ENCODE measurements at places on chromosomes 7 and 10. TPM values are rescaled to one million over a fixed set of nuclear protein-coding genes. Genes with fewer than 3 reads are reported as not detected.

GRCh38 chr10:90047243-90047729 is 345.9 kb downstream of the KIF20B start:
- ATAC-seq, result no peak

DNA sequence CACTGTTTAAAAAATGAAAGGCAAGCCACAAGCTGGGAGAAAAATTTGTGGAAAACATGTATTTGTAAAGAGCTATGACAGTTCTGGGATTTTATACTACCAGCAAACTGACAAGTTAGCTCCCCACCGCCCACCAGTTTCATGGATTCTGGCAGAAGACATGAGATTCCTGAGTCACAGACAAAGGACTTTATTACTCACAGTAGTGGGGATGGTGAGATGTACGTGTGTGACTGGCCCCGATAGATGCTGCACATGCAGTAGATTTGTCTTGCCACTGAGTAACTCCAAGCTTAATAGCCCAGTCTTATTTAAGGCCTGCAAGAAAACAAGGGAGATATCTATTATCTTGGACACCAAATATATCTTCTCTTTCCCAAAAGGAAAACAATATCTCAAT is 281.7 kb downstream of the AHR start:
- no peak for ATAC-seq

DNA sequence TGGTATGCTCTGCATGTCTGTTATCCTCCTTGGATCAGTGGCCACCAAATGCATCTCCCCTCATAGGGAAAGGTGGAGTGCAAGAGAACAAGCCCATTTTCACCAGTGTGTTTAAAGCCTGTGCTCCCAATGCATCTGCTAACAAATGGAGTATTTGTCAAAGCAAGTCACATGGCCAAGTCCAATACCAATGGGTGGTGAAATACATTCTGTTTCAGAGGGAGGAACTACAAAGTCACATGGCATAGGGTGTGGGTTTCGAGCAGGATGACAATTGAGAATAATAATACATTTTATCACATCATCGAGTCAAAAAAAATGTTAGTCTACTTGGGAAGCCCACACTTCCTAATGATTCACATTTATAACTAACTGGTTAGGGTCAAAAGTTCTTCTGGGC is 62.7 kb downstream of the SUGCT start:
- ATAC-seq, result no peak

GRCh38 chr7:106269254-106269961 is 15.4 kb downstream of the NAMPT start:
- ATAC-seq, result no peak

DNA sequence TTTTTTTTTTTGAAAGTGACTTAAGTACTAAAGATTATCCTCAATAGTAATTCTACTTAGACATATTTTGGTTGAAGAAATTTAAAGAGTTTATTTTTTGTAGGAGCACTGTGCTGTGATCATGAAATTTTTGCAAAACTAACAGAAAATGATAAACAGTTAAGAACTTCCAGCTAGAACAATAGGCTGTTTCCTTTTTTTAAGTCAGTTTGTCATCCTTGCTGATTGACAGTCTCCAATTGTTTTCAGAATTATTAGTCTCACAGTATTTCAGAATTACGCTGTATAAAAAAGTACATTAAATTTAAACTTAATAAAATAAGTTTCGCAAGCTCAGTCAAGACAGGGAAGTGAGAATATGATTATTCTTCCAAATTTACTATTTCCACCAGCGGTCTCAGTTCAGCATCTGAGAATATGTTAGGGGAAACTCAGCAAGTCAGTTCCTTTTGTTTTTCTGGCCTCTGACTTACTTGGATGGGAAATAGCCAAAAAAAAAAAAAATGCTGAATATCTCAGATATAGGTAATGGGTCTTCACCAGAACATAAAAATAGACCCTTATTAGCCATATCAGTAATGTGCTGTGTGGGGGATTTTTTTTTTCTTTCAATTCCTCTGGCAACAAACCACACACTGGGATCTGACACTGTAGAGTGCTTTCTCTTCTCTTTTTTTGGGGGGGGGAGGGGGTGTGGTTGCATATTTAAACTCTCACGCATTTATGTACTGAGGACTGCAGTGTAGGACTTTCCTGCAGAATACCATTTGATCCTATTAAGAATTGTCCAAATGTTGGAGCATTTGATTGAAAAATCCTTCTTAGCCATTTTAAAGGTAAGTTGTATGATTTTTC is at the start of gene CD36:
TSS of gene CD36 (plus strand) at position 732 of the 855 bp plus-strand sequence. CDS start 8,099 bp downstream, outside the sequence.
- ATAC-seq, result peak; percentile 35

GRCh38 chr10:4120096-4120853 is 335.3 kb upstream of the KLF6 start:
- no peak for ATAC-seq

DNA sequence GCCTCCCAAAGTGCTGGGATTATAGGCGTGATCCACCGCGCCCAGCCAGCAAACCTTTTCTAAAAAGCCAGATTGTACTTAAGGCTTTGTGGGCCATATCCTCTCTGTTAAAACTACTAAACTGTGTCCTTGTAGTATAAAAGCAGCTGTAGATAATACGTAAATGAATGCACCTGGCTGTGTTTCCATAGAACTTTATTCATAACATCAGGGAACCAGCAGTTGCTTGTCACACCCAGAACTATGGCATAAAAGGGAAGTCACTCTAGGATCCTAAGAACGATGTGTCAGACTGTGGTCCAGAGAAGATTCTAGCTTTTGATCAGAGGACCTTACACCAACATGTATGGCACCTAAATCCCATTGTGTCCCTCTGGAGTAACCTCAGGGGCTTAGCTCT is 63.0 kb downstream of the DENND2A start:
- ATAC-seq, result no peak

The NRP1 gene
- total RNA-seq, result 74.2 TPM

DNA sequence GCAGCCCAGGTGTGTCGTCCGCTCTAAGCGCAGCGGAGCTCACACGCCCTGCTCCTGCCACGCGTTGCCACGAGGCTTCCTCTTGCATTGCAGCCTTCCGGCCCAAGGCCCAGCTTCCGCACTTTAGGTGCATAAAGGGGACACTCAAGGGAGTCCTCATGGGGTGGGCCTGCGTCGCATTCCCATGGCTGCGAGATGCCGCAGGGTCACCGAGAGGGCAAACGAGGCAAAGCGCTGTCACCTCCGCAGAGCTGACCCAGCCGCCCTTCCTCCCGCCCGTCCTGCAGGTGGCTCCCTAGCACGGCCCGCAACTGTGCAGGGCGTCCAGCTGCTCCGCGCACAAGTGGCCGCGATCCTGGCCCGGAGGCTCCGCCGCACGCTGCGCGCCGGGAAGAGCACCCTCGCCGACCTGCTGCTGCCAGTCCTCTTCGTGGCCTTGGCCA is 283.5 kb downstream of the ABCA13 start:
- no peak for ATAC-seq

DNA sequence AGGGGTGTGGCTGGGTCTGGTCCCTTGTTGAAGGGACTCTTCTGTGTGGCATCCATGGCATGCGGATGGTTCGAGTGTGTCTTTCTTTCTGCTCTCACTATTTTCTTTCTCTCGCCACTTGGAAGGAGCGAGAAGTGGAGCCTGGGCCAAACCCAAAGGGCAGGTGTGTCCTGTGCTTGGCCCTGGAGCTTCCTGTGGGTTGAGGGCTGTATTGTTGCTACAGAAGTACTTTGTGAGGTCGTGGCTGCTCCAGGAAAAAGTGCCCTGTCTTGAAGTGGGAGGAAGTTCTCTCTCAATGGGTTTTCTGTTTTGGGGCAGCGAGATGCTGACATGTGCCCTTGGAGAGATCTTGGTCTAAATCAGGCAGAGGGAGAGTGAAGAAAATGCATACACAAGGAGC is 72.0 kb downstream of the DOCK1 start:
- ATAC-seq, result no peak

- ATAC-seq, result no peak
Measured at GRCh38 chr10:91434041-91434440, 23.9 kb downstream of the HECTD2 start.

DNA sequence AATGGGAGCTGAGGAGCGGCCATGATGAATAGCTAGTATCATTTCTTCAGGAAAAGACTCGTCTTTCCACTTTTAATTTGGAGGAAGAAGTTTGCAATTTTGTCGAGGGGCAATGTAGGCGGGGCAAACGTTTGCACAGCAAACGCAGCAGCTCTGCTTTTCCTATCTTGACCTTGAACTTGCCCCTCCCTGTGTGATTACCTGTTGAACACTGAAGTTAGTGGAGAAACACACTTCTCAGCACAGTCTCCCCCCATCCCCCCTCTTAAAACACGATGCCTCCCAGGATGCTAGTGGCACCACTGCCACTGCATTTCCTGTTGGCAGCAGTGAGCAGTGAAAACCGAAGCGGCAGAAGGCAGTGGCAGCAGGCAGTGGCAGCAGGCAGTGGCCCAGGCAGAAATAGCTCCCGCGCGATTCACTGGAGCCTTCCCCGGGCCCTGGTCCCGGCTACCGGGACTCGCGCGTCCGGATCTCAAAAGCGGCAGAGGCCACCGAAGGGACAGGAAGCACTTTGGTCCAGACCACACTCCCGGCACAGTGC is at the start of gene EPDR1:
TSS of gene EPDR1 (plus strand) at position 336 of the 544 bp plus-strand sequence. CDS start 300 bp downstream, outside the sequence.
- no peak for ATAC-seq

GRCh38 chr10:95478935-95479334 is 82.2 kb downstream of the SORBS1 start:
- no peak for ATAC-seq

The TLL2 gene
- 1.2 TPM for total RNA-seq

DNA sequence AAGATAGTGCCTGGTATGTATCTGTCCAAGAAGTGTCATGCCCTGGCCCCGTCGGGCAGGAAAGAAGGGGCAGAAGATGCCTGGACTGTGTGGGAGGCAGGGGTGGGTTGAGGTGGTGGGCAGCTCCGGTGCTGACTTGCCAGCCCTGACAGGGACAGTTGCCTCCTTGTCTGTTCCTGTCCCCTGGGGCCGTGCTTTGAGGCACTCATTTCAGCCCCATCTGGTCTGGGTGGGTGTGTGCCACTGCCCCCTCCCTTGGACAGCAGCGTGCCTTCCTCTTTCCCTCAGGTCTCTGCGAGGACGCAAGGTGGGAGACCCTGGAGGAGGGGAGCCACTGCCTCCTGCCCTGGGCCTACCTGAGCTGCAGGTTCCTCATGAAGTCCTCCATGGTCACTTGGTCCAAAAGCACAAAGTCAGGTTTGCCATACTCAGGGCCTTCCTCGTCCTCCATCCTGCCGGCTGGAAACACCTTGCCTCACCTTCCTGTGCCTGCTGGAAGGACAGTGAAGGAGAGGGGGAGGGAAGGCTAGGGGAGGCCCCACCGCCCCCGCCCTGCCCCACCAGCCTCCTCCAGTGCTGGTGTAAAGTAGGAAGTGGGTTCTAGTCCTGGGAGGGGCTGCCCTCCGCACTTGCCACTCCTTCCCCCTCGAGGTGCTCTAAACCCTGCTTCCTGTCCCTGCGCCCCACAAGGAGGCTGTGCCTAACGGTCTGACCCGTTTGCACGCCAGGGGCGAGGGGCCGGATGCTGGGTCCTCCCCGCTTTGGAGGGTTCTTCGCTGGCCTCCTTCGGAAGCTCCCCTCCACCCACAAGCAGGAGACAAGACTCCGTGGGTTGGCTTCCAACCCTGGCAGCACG is at the start of gene MYO1G:
TSS of gene MYO1G (minus strand) at position 505 of the 856 bp plus-strand sequence. CDS start at position 451, 54 bp downstream.
- ATAC-seq, result no peak

GRCh38 chr10:124733571-124734245 is 10.5 kb downstream of the FAM53B start:
- no peak for ATAC-seq

The ACTA2 gene
- total RNA-seq, result 217 TPM

GRCh38 chr7:47581804-47582763 is at the start of gene TNS3:
TSS of gene TNS3 (minus strand) at chr7:47582111. CDS start at chr7:47439636, 142,475 bp downstream.
- peak; percentile 84 for ATAC-seq

- no peak for ATAC-seq
Measured at GRCh38 chr10:94129393-94130130, 135.8 kb downstream of the PLCE1 start.

- no peak for ATAC-seq
Measured at GRCh38 chr10:65943451-65943850, 982.4 kb upstream of the LRRTM3 start.

The NPY4R gene
- 0.47 TPM for total RNA-seq

DNA sequence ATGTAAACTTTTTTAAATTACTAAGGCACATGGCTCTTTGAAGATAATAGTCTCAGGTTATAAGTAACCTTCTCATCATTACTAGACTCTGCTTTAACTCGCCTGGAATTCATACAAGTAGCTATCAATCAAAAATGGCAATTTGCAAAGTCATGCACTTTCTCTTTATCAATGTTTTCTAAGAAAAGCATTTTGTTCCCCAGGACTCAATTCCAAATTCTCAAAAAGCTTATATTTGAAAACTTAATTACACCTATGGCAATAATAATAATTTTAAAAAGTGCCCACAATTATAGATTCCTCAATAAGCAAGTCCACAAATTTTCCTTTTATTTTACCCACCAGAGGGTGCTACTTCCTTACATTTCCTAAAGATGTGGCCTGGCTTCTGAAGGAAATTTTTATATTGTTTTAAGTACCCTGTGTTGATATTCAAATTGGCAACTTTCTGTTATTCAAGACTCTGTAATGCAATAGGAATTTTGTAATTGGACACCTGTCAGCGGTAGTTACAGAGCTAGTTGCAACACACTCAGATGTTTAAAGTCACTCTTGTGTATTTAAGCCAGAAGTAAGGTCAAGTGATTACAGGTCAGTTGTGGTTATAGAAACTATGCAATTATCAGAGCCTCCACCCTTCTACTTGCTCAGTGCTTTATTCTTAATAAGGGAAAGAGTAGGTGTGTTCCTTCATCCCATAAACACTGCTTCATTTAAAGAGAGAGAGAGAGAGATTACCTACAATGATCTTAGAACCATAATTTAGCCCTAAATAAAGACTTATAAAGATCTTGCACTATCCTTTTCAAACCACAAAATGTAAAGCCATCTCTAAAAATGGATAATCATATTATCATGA is 47.1 kb upstream of the HYAL4 start:
- peak; percentile 94 for ATAC-seq

DNA sequence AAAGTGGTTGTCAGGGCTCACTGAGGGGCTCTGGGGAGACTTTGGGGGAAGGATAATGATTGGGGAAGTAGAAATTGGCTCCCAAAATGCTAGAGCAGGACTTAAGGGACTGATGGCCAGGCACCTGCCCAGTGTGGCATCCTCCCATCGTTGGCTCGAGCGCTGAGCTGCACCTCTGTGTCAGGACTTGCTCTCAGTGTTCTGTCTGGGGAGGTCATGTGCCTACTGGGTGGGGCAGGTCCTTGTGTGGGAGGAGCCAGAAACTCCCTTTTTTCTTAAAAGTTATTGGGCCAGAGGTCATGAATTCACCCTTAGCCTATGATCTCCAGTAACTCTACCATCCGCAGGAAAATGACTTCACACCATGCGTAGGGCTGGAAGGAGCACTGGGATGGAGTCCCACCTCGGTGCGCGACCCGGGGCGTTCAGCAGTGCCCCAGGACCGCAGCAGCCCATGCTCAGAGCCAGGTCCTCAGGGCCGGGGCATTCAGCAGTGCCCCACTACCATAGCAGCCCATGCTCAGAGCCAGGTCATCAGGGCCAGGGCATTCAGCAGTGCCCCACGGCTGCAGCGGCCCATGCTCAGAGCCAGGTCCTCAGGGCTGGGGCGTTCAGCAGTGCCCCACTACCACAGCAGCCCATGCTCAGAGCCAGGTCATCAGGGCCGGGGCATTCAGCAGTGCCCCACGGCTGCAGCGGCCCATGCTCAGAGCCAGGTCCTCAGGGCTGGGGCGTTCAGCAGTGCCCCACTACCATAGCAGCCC is 221.9 kb downstream of the EBF3 start:
- no peak for ATAC-seq

The ZNF853 gene
- total RNA-seq, result 0.15 TPM
